Activated CD4-positive, alpha-beta memory T cell treated with anti-CD3 and anti-CD28 coated beads for 36 hours (primary cell): ENCODE measurements at places on chromosomes 5 and 9. TPM values are rescaled to one million over a fixed set of nuclear protein-coding genes. Genes with fewer than 3 reads are reported as not detected.

The MYOT gene
- not detected for total RNA-seq

DNA sequence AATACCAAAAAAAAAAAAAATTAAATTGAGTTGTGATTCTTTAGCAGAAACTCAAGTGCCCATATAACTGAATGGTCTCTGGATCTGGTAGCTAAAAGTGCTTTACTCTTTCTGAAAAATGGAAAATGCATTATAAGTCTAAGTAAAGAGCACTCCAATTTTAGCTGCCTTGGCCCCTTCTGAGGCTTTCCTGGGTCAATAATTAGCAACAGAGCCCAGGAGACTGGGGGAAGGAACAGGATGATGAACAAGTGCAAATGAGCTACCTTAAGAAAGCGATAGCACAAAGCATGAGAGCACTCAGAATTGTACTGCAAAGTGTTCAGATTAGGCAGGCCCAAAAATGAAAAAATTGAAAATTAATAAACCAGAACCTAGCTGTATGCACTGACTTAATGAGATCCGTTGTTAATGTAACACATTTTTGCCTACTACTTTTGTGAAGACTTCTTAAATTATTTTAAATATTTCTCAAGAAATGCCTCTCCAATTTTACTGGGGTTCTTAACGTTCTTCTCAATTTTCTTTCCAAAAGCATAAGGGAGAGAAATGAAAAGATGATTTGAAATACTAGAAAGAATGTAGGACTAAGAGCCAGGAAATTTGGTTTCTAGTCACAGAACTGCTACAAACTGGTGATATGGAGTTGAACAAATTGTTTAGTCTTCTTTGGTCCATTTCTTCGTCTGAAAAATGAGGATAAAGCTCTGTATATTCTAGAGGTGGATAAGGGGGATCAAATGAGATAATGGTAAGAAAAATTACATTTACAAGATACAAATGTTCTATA, 566.1 kb downstream of the PDE4D start:
- no peaks in the 10 kb centered on the region for H3K36me3 ChIP-seq
- H3K27me3 ChIP-seq: peaks cover 7% of the 10 kb centered on the region
- H3K4me3 ChIP-seq: no peak overlapping the region
- H3K4me1 ChIP-seq: no peaks in the 10 kb centered on the region

The RETREG1 gene
- 10.1 TPM for total RNA-seq

GRCh38 chr5:66945389-66946349, 250.9 kb downstream of the CD180 start:
- H3K27me3 ChIP-seq: peaks cover 28% of the 10 kb centered on the region
- H3K4me3 ChIP-seq: no peak overlapping the region
- no peak overlapping the region for H3K27ac ChIP-seq
- H3K36me3 ChIP-seq: no peaks in the 10 kb centered on the region

DNA sequence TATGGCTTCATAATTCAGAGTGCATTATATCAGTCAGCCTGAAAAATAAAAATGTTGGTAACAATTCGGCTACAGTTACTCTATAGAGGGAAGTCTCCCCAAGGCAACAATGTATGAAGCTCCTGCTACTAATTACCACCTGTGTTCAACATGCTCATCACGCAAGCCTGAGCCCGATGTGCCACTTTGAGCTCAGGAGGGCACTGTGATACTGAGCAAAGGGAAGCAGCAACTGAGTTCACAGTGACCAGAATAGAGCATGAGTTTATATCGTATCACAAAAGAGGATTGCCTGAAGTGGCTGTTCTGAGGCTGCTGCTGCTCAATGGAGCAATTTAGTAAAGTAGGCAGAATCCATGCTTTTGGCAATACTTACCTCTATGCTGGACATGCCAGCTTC, 202.0 kb upstream of the HAPLN1 start:
- no peak for DNase-seq
- no peaks in the 10 kb centered on the region for H3K36me3 ChIP-seq
- no peaks in the 10 kb centered on the region for H3K4me1 ChIP-seq
- H3K4me3 ChIP-seq: no peak overlapping the region
- H3K27me3 ChIP-seq: peaks cover 4% of the 10 kb centered on the region

DNA sequence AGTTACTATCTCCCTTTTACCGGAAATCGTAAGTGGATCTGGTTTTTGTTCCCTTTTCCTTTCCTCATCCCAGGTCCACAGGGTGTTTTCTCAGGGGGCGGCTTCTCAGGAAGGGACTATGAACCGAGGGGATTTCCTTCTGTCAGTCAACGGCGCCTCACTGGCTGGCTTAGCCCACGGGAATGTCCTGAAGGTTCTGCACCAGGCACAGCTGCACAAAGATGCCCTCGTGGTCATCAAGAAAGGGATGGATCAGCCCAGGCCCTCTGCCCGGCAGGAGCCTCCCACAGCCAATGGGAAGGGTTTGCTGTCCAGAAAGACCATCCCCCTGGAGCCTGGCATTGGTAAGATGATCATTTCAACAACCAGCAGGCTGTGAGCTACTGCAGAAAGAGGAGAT, 75.8 kb downstream of the GOLPH3 start:
- no peak overlapping the region for H3K27ac ChIP-seq
- H3K27me3 ChIP-seq: no peaks in the 10 kb centered on the region
- no peak overlapping the region for H3K4me3 ChIP-seq
- no peak for DNase-seq
- peaks cover under 1% of the 10 kb centered on the region for H3K4me1 ChIP-seq
- H3K36me3 ChIP-seq: peaks cover 3% of the 10 kb centered on the region
